Epithelial cell of alveolus of lung (primary cell): ENCODE measurements at places on chromosomes 7 and 10. TPM values are rescaled to one million over a fixed set of nuclear protein-coding genes. Genes with fewer than 3 reads are reported as not detected.

Gene CHCHD3
- 40.1 and 55.7 TPM in 2 replicates for total RNA-seq

Gene LRRC18
- total RNA-seq: not detected in 2 replicates

Gene PCDH15
- total RNA-seq: not detected in 2 replicates

Gene PRPS1L1
- not detected in 2 replicates for total RNA-seq

Gene HOXA2
- total RNA-seq: 2.8 and 3.3 TPM in 2 replicates

Gene UPK3B
- 0.91 TPM in 1 of 2 replicates, not detected in the other for total RNA-seq

Gene GNAT3
- 0.16 TPM in 1 of 2 replicates, not detected in the other for total RNA-seq

Gene SPRN
- total RNA-seq: under 0.01 and 0.08 TPM in 2 replicates

Gene TAS2R38
- not detected in 2 replicates for total RNA-seq

Gene MYOZ1
- 0.39 TPM in 1 of 2 replicates, not detected in the other for total RNA-seq

Gene TMEM229A
- under 0.01 and 1.4 TPM in 2 replicates for total RNA-seq

Gene IL6
- 0.40 and 28.8 TPM in 2 replicates for total RNA-seq
